ENCODE measurements at places on chromosomes 11 and 22.
A peak's percentile ranks its signal among the peaks of the same experiment; 100 is the strongest.

- peak; percentile 38 for DNase-seq
Measured at GRCh38 chr11:69293819-69294505, at the start of gene MYEOV. Gene MYEOV, plus strand, starts transcription at chr11:69294155. Its CDS starts 1,200 bp downstream, at chr11:69295355.

GRCh38 chr22:46622081-46622521 lies 1.9 kb downstream of the GRAMD4 start:
- DNase-seq, result no peak

DNA sequence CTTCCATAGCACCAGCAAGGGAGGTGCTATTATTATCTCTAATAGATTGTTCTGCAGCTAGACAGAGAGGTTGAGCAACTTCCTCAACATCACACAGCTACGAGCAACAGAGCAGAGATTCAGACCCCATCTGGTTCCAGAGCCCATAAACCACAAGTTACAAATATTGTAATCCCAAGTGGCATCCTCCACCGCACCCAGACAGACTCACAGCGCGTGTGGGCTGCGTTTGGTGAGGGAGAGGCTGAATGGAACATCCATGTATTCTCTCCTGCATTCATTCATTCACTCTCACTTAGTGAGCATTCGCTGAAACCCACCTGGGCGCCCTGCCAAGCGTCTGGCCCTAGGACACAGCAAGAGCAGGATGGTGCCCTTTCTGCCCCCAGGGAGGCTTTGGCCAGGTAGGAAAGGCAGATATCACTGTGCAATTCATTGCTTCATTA lies 33.5 kb downstream of the LIF start:
- no peak for DNase-seq

- no peak for DNase-seq
Measured at GRCh38 chr22:40472051-40472450, 101.7 kb downstream of the SGSM3 start.

- no peak for DNase-seq
Measured at GRCh38 chr11:122030286-122030685, 85.7 kb downstream of the BLID start.

DNA sequence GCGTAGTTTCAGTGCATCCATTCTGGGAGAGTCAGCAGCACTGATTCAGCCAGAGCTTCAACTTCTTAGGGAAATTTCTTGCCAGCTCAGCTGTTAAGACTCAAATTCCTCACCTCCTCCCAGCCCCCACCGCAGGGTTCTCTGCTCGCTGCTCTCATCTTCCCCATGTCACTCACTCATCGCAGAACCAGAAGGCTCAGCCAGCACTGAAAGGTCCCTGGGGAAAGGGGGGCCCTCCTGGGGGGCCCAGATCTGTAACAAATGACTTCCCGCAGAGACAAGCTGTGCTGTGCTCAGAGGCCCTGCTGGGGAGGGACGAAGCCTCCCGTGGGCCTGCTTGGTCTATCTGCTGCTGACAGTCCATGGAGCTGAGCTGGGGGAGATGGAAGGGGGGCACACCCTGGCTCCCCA lies 220.6 kb downstream of the NTM start:
- no peak for DNase-seq

DNA sequence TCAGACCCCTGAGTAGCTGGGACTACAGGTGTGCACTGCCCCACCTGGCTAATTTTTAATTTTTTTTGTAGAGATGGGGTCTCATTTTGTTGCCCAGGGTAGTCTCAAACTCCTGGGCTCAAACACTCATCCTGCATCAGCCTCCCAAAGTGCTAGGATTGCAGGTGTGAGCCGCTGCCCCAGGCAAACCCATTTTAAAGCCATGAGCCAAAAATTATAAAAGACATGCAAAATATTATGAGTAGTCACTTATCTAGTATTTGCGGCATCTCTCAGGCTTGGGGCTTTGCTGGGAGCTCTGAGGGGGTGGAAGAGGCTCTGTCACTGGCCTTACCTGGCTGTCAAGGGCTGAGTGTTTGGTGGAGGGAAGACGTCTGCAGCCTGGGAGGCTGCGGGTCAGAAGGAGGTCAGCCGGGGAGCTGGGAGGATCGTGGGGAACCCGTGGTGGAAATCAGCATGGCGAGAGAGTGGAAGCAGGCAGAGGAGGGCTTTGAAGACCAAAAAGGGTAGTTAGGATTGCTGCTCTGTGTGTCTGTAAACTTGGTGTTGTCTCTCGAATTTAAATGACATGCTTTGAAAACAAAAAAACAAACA lies 69.1 kb upstream of the PARVG start:
- DNase-seq, result no peak

- DNase-seq, result no peak
Measured at GRCh38 chr11:126949066-126949891, 51.3 kb downstream of the KIRREL3 start.

- no peak for DNase-seq
Measured at GRCh38 chr11:34274712-34275398, 83.0 kb downstream of the ABTB2 start.

GRCh38 chr11:16969010-16969999 lies 44.9 kb downstream of the PLEKHA7 start:
- no peak for DNase-seq

DNA sequence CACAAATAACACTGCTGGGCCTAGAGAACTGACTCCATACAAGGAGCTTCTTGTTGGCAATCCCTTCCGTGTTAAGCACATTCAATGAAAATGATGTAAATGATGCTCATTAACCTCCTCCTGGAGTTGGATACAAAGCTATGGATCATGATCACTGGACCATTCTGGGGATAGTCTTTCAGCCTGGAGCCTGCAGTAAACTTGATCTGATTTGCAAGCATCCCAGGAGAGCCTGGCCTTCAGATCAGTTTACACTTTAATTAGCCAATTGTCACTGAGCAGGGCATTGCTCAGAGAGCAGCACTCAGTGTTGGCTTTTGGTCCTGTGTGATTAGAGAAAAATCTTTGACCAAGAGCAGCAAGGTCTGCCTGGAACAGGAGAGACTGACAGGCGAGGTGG lies 45.6 kb downstream of the ARFGAP3 start:
- no peak for DNase-seq

DNA sequence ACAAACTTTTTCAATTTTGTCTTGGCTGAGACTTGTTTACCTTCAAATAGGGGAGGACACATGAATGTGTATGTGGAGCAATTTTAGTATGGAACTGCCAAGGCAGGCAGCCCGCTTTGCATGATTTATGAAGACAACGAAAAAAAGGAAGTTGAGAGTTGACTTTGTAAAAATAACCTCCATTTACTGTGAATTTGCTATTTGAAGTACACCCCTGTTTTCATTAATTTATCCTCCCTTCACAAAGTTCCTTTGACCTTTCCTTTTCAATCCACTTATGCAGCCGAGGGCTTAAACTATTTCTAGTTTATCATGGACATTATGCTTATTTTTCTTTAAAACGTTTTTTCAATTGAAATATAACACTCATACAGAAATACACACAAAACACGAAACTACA lies 369.6 kb upstream of the CADM1 start:
- no peak for DNase-seq

DNA sequence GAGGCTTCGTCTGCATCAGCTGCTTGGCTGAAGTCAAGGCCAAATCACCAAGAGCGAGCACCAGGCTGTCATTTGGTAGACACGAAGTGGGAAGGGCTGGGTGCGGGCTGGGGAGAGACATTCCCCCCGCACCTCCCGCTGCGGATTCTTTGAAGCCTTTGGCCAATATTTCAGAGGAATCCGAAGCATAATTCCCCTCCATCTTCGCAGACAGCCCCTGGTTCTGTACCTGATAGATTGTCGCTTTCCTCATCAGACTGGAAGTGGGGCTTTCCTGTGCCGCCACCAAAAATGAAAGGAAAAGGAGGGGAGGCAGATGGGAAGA lies 15.3 kb downstream of the BLID start:
- no peak for DNase-seq

DNA sequence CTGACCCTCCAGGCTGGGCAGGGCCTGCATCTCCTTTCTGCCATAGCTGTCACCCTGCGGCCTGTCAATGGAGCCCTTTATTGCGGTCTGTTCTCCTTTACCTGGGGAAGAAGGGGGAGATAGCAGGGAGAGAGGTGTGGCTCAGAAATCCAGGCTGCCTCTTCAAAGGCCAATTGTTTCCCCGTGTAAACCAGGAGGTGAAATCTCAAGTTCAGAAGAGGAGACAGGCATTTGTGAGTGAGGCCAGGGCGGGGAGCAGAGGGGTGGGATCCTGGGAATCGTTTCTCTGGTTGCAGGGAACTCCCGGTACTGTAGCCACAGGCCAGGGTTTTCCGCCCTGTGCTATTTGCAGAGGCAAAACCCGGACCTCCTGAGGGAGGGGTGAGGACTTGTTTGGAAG lies 9.1 kb downstream of the DCPS start:
- no peak for DNase-seq

DNA sequence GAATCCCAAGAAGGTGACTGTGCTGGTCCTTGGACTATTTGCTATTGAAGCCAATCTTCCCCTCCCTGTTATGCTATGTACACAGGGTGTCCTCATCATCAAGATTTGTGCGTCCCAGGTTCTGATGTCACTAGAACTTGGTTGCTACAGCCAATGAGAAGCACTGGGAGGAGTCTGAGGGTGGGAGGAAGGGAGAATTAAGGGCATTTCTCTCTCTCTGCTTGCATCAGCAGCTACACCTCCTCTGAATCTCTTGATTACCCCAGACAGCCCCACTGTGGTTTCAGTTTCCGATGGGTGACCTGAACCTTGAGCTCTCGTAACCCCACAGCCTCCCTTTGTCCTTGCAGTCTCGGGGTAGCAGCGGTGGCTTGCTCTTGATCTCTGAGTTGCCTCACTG lies 212.4 kb upstream of the SESN3 start:
- DNase-seq, result no peak

- DNase-seq, result no peak
Measured at GRCh38 chr22:48605856-48606481, 1221.7 kb downstream of the BRD1 start.

- DNase-seq, result no peak
Measured at GRCh38 chr11:62914416-62914815, 6.7 kb downstream of the CHRM1 start.

DNA sequence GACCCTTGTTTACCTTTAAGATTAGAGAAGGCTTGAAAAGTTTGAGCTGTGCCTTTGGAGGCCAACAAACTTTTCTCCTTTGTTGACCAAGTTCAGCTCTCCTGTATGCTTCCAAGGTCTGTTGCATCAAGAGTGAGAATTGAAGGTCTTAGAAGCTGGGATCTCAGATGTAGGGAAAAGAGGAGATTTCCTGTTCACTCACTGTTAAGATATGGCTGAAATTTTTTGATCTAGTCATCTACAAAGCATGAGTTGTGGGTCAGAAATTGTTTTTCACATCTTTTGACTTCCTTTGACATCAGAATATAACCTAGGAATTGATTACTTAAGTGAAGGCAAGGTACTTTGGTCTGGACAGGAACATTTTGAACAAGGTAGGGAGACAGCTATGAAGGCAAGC lies 12.1 kb downstream of the OR51B4 start:
- no peak for DNase-seq

DNA sequence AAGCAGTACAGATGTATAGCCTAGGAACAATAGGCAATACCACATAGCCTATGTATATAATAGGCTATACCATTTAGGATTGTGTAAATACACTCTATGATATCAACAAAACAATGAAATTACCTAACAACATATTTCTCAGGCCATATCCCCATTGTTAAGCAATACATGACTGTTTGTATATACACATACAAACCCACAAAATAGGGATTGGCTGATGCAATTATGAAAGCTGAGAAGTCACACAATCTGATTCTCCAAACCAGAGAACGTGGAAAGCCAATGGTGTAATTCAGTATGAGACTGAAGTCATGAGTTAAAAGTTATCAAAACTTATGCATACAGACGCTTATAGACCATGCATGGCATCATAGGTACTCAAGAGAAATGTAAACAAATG lies 700.1 kb upstream of the RAG2 start:
- no peak for DNase-seq

DNA sequence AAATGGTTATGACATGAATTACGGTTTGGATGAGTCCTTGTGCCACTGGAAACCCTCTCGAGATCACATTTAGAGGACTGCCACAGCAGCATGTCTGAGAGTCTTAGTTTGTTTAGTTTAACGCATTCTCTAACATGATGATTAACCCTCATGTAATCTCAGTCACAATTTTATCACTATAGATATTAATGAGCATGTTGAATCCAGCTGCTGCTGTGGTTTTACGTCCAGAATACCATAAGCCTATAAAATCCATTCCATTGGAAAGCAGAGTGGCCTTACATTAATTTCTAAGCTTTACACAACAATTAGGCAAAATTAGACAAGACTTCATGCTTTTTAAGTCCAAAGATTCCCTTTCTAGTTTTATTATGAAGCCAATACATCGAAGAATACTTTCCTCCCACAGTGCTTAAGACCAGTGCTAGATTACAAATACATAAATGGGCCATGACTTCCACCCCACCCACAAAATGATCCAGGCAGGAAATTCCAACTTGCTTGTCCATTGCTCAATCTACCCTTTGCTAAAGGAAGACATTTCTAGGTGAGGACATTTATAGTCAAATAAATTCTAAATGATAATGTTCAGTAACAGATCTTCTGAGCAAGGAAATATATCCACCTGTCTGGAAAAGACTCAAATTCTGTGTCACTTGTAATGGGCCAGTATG lies 3.5 kb upstream of the ELMOD1 start:
- DNase-seq, result no peak

- DNase-seq, result no peak
Measured at GRCh38 chr11:114073007-114073827, 13.7 kb downstream of the ZBTB16 start.

DNA sequence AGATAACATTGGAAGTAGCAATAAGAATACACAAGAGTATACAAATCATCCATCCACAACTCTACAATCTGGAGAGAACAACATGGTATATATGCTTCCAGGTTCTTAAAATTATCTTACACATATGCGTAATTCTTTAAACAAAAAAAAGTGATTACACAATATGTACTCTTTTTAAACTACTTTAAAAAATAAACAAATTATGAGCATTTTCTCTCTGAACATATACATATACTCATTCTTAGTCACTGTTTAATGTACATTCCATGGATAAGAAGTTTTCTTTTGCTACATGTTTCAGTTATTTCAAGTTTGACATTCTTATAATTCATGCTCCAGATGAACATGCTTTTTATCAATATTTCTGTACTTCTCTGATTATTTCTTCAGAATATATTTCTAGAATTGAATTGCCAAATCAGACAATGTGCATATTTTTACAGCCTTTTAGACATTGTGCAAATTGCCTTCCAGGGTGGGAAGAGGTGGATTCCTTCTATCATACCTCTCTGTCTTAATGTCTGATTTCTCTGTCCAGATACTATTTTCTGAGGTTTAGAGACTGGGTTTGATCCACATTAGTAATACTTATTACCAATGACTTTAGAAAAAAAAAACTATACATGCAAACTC lies 551.6 kb downstream of the METTL15 start:
- no peak for DNase-seq

DNA sequence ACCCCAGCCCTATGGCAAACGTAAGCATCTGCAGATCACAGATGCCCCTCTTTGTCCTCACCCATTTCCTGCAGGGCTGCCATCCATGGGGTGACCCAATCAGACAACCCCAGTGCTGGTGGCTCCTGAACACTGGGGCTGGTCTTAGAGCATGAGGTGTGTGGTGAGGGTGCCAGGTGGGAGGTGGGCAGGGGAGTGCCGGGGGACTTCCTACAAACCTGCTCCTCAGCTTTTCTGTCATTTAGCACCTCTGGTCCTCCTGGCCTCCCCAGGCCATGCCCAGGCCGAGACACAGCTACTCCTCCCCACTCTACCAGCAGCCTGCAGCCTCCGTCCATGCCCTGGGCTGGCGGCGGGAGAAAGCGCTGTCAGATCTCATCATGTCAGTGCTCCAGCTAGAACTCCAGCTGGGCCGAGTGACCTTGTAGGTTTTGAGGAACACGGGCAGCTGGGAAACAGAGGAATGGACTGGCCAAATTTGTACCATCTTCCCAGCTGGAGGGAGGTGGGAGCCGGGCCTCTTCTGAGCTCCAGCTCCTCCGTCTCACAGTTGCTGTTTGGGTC lies 157.7 kb upstream of the NECTIN1 start:
- no peak for DNase-seq

Measured in NCI-H1048 (cell line).